Bronchus fibroblast of lung (primary cell): ENCODE measurements at places on chromosomes 3 and 15. TPM values are rescaled to one million over a fixed set of nuclear protein-coding genes. Genes with fewer than 3 reads are reported as not detected.

Gene RAB7A
- 47.6 and 64.1 TPM in 2 replicates for total RNA-seq

Gene TMEM207
- not detected in 2 replicates for total RNA-seq

Gene MAGEL2
- 0.45 and 0.84 TPM in 2 replicates for total RNA-seq

Gene SEMA3F
- total RNA-seq, result 40.2 and 41.5 TPM in 2 replicates

Gene RPSA
- 2,567 and 2,759 TPM in 2 replicates for total RNA-seq

Gene NANOGP8
- not detected in 2 replicates for total RNA-seq

Gene ARGFX
- not detected in 2 replicates for total RNA-seq

Gene PLXNB1
- 23.3 and 32.1 TPM in 2 replicates for total RNA-seq

Gene TTC14
- total RNA-seq, result 9.2 and 17.2 TPM in 2 replicates

Gene FGF7
- 9.2 and 13.8 TPM in 2 replicates for total RNA-seq
